ENCODE measurements at places on chromosomes 1 and 21.
A peak's percentile ranks its signal among the peaks of the same experiment; 100 is the strongest.

DNA sequence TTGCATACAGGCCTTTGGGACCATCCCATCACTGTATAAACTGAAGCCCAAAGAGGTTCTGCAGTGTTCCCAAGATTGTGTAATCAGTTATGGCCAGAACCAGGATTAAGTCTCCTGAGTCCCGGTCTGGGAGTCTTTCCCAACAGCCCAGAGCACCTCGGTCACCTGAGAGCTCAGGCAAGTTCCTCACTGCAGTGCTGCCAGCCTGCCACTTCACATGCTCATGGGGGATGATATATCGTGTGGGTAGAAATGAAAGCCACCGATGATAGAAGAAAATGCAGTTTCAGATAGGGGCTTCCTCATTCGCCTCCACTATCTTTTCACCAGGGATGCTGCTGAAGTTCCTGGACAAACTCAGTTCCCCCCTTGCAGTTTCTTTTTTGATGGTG, 30.4 kb downstream of the FHAD1 start:
- no peak for DNase-seq

DNA sequence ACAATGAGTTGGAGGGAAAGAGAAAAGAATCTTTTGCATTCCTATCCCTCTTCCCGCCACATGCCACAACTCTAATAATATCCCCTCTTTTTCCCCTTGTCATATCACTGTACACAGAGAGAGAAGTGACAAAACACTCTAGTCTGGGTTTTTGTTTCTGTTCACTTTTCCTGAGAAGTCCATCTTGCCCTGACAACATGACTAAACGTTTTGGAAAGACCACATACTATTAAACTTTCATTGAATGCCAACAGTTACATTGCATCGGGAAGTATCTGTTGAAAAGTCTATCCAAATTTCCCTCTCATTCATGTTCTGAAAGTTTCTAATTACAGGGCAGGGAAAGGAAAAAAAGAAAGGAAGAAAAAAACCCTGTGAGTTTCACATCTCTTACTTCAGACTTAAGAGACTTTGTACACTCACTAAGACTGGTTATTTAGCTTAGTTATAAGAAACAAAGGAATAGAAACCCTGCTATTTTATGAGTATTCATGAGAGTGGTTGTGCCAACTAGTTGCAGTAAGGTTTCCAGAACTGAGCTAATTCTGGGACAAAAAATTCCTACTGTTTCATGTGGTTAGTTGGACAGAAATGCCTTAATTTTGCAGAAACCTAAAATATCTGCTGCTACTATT, 16.9 kb downstream of the PLA2G4A start:
- no peak for DNase-seq

DNA sequence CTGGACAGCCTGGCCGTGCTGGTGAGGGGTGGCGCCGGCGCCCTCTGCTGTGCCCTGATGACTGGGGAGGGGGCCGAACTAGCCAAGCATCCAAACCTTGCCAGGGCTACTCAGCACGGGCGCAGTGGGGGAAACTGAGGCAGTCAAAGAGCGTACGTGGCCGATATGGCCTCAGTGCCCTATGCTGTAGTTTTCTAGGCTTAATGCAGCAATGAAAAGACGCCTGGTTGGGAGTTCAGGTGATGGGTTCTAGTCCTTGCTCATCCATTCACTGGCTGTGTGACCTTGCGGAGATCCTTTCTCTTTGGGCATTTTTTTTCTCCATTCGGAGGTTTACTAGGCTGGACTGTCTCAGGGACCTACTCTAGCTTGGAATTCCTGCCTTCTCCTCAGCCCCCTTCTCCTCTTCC, 822 bp downstream of the MTX1 start:
- DNase-seq, result no peak

- DNase-seq, result no peak
Measured at GRCh38 chr1:160438935-160439334, 38.6 kb downstream of the VANGL2 start.

GRCh38 chr1:99577313-99577712, 68.6 kb upstream of the PALMD start:
- DNase-seq, result no peak

DNA sequence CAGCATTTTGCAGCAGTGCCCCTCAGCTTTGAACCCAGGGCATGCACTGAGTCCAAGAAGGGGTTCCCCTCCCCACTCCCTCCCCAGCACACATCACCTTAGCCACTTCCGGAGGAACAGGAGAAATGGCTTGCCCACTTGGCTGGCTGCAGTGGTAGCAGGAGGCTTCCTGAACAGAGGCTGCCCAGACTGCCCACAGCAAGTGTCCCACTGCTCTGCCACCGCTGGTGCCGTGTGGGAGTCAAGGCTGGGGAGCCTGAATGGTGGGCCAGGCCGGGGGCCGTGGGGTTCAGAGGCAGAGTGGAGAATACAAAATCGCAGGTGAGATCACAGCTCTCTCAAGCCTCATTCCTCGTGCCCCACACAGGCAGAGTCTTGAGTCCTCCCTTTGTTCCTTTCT, 34.5 kb downstream of the CD247 start:
- no peak for DNase-seq

DNA sequence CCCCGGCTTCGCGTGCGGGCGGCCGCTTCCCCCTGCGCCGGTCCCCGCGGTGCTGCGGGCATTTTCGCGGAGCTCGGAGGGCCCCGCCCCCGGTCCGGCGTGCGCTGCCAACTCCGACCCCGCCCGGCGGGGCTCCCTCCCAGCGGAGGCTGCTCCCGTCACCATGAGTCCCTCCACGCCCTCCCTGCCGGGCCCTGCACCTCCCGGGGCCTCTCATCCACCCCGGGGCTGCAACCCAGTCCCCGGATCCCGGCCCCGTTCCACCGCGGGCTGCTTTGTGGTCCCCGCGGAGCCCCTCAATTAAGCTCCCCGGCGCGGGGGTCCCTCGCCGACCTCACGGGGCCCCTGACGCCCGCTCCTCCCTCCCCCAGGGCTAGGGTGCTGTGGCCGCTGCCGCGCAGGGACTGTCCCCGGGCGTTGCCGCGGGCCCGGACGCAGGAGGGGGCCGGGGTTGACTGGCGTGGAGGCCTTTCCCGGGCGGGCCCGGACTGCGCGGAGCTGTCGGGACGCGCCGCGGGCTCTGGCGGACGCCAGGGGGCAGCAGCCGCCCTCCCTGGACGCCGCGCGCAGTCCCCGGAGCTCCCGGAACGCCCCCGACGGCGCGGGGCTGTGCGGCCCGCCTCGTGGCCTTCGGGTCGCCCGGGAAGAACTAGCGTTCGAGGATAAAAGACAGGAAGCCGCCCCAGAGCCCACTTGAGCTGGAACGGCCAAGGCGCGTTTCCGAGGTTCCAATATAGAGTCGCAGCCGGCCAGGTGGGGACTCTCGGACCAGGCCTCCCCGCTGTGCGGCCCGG, 159.2 kb downstream of the RUNX1 start:
- DNase-seq, result no peak

- no peak for DNase-seq
Measured at GRCh38 chr1:171167785-171168184, 17.3 kb upstream of the FMO2 start.

- no peak for DNase-seq
Measured at GRCh38 chr21:46394595-46395104, 64.0 kb upstream of the DIP2A start.

GRCh38 chr1:154320882-154321608, at the start of gene AQP10:
Gene AQP10 (plus strand): TSS chr1:154321093. CDS start chr1:154321156, 63 bp downstream.
- DNase-seq, result no peak

GRCh38 chr1:15959827-15960446, 16.0 kb downstream of the ZBTB17 start:
- DNase-seq, result no peak

GRCh38 chr1:20439282-20439681, 46.7 kb downstream of the CAMK2N1 start:
- no peak for DNase-seq

- DNase-seq, result no peak
Measured at GRCh38 chr1:19828546-19828945, 13.5 kb upstream of the RNF186 start.

DNA sequence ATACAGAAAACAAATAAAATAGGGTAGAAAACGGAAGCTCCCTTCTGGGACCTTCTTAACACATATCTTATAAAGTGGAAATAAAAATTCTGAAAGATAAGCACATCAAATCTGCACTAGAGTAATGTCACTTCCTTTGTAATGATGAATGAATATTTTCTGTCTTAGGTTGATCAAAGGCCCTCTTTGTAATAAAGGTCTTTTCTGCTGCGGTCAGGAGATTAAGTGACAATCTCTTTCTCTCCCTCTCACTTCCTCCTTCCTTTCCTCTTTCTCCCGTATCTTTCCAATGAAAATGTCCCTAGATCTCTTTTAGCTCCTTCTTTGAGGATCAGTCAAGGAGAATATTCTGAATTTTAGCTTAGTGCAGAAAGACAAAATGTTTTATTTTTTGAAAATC, 33.8 kb downstream of the TMCO1 start:
- DNase-seq, result no peak

GRCh38 chr21:25501996-25502665, 105.2 kb downstream of the MRPL39 start:
- no peak for DNase-seq

GRCh38 chr1:1024771-1025699, 5.1 kb downstream of the AGRN start:
- no peak for DNase-seq

- DNase-seq, result no peak
Measured at GRCh38 chr1:93738926-93739325, 57.3 kb upstream of the BCAR3 start.

DNA sequence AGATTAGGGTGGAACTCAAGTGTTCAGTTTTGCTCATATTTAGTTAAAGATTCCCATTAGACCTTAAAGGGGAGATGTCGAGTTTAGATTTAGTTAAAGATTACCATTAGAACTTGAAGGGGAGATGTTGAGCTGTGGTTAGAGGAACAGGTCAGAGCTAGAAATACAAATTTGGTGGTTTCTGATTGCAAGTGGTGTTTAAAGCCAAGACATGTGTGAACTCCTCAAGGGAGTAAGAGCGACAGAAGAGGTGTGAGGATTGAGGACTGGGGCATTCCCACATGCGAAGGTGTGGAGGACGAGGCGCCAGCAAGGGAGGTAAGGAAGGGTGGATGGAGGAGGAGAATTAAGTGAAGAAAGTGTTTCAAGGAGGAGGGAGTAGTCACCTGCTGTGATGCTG, 168.6 kb downstream of the IER5 start:
- no peak for DNase-seq

- no peak for DNase-seq
Measured at GRCh38 chr1:154328318-154329151, 3.2 kb downstream of the ATP8B2 start.

- DNase-seq, result no peak
Measured at GRCh38 chr1:209609041-209609790, 25.7 kb downstream of the CAMK1G start.

GRCh38 chr1:185645686-185646085, 88.5 kb upstream of the HMCN1 start:
- DNase-seq, result no peak

- DNase-seq, result no peak
Measured at GRCh38 chr1:11643782-11644181, 10.4 kb downstream of the FBXO2 start.

GRCh38 chr1:160064746-160065145, 5.2 kb downstream of the KCNJ10 start:
- DNase-seq, result no peak

DNA sequence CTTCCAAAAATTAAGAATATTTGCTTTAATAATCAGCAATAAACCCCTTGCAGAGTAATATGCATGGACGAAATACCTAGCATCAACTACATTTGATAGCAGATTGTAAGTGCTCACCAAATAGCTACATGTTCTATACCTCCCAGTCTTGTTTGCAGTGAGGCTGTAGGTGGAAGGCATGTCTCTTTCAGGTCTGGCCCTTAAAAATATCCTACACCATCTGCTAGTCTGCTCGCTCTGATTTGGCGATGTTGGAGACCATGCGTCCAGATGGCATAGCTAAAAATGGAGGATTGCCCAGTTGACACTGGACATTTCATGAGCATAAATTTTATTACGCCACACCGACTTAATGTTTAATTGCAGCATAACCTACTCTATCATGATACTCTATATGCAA, 47.1 kb downstream of the SSX2IP start:
- no peak for DNase-seq

GRCh38 chr1:114345930-114346479, 165.0 kb downstream of the TRIM33 start:
- DNase-seq, result peak; percentile 42

DNA sequence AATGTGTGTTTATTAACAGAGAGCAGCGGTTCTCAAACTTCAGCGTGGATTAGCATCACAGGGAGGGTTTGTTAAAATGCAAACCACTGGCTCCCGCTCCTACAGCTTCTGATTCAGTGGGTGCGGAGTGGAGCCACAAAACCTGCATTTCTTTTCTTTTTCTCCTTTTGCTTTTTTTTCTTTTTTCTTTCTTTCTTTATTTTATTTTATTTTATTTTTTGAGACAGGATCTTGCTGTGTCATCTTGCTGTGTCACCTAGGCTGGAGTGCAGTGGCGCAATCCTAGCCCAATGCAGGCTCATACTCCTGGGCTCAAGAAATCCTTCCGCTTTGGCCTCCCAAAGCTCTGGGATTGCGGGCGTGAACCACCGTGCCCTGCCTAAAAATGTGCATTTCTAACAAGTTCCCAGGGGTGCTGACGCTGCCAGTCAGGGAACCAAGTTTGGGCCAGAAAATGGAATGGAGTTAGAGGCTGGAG, 20.9 kb upstream of the SLC1A7 start:
- DNase-seq, result no peak
